Left cardiac atrium (tissue), 4 donors: ENCODE measurements at places on chromosomes 3 and 15. TPM values are rescaled to one million over a fixed set of nuclear protein-coding genes. Genes with fewer than 3 reads are reported as not detected.

The FSTL1 gene
- total RNA-seq, result 376 TPM

The CLDN11 gene
- 9.4 TPM for total RNA-seq

The EBLN2 gene
- 1.5 TPM for total RNA-seq

The SMCO1 gene
- 10.7 TPM for total RNA-seq

The ZFAND6 gene
- total RNA-seq, result 64.2 TPM

The PLA2G4B gene
- 5.4 TPM for total RNA-seq

The GATM gene
- total RNA-seq, result 32.9 TPM

The ADAMTSL3 gene
- total RNA-seq, result 22.8 TPM

The FMN1 gene
- 5.4 TPM for total RNA-seq

The IL12A gene
- total RNA-seq, result 0.24 TPM

The VPS18 gene
- total RNA-seq, result 23.7 TPM

The GAP43 gene
- 3.5 TPM for total RNA-seq

The GABRR3 gene
- total RNA-seq, result not detected

The GJD2 gene
- total RNA-seq, result 4.9 TPM

The DHFR2 gene
- 3.8 TPM for total RNA-seq

The HCN4 gene
- total RNA-seq, result 5.9 TPM

The GOLGA8T gene
- 1.1 TPM for total RNA-seq

The ISLR gene
- 28.2 TPM for total RNA-seq

The SUMF1 gene
- total RNA-seq, result 12.0 TPM

The FBLN2 gene
- total RNA-seq, result 178 TPM

The KBTBD12 gene
- 3.2 TPM for total RNA-seq

The CASR gene
- not detected for total RNA-seq

The MST1 gene
- 8.8 TPM for total RNA-seq

The KCNH8 gene
- total RNA-seq, result 0.09 TPM

The APBA2 gene
- 0.73 TPM for total RNA-seq

The HACD2 gene
- total RNA-seq, result 34.6 TPM

The GPR171 gene
- 0.62 TPM for total RNA-seq

The FBXO40 gene
- 146 TPM for total RNA-seq

The RASGRF1 gene
- not detected for total RNA-seq

The CFAP44 gene
- total RNA-seq, result 2.8 TPM

The GSK3B gene
- total RNA-seq, result 39.1 TPM

The CD80 gene
- total RNA-seq, result 0.10 TPM
